ENCODE measurements at places on chromosomes 12 and 14.

DNA sequence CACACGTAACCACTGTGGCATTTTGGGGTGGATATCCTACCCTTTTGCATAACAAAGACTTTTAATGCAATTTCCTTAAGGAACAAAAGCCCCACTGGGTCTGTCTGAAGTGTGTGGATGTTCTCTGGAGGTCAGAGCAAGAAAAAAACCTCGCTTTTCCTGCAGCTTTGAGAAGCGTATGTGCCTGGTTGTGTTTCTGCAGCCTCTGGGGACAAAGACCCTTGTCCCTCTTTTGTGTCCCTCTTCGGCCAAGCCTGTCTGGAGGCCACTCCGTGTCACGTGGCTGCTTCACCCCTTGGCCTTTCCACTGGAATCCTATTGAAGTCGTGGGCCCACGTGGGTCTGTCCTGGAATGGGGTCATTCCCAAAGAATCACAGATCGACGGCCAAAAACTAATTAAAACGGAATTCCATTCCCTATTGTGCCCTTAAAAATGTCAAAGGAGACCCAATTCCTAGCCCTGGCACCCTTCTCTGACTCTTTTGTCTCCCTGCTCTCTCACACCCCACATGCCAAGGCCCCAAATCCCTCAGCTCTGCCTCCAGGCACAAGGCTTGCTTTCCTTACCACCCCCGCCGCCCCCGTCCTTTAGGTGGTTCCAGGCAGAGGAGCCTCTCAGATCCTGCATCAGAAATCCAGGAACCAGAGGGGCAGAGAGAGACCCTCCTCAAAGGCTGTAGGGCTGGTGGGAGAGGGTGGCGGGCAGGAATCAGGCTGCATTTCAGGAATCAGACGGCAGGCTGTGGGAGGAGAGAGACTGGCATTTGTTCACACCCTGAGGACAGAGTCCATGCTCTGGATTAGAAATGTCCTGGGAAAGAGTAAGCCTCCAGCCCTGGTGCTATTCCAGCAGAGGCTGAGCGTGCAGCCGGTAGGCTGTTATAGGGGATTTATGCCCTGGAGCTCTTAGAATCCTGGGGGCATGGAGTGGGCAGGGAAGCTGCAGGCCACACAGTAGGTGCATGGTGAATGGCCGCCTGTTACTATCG is 12.6 kb upstream of the CYP46A1 start:
- no peak for DNase-seq

- peak; percentile 58 for DNase-seq
These were observed 6.5 kb upstream of the PRPH start for GRCh38 chr12:49288412-49288853.

DNA sequence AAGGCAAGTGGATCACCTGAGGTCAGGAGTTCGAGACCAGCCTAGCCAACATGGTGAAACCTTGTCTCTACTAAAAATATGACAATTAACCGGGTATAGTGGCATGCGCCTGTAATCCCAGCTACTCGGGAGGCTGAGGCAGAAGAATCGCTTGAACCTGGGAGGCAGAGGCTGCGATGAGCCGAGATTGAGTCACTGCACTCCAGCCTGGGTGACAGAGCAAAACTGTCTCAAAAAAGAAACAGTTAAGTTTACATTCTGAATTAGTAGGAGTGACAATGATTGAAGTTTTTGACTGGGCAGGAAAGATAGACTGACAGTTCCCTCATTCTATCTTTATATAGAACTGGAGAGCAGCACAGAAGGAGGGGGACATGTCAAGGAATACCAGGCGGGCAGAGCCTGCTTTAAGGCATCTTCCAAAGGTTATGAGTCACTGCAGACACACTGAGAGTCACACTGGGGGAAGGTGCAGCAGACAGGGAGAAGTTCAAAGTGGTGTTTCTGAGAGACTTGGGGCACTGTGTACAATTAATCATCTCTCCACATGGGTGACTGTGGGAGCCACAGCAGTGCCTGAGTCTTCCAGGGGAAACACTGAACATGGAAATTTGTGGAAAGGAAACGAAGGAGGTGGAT is 42.8 kb upstream of the RNASE3 start:
- no peak for DNase-seq

DNA sequence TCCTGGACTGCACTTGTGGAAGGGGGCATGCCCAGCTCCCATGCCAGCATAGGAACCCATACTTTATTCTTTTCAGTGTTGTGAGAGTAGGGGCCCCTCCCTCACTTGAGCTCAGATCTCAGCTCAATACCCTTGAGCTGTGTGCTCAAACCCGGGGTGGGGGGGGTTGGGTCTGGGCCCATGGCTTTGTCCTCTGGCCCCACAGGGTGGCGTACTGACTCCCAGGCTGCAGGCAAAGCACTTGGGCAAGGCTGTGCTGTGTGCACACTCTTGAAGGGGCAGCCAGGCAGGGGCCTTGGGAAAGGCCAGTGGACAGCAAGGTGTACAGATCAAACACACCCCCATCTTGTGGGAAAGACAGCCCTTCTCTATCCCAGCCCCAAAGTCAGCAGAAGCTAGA is 81.8 kb downstream of the WIF1 start:
- no peak for DNase-seq
